ENCODE measurements at places on chromosomes 3 and 15.

GRCh38 chr3:12838179-12838965 lies 3.0 kb downstream of the RPL32 start:
- no peak for DNase-seq

DNA sequence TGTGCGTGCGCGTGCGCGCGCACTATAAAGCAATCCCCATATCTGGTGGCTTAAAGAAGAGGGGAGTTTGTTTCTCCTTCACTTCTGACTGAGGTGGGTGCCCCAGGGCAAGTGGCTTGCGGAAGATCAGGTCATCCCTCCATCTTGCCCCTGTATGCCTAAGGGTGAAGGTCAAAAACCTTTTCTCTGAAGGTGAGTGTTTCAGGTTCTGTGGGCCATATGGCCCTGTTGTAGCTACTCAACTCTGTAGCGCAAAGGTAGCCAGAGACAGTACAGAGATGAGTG lies 5.5 kb downstream of the ABTB1 start:
- DNase-seq, result no peak

DNA sequence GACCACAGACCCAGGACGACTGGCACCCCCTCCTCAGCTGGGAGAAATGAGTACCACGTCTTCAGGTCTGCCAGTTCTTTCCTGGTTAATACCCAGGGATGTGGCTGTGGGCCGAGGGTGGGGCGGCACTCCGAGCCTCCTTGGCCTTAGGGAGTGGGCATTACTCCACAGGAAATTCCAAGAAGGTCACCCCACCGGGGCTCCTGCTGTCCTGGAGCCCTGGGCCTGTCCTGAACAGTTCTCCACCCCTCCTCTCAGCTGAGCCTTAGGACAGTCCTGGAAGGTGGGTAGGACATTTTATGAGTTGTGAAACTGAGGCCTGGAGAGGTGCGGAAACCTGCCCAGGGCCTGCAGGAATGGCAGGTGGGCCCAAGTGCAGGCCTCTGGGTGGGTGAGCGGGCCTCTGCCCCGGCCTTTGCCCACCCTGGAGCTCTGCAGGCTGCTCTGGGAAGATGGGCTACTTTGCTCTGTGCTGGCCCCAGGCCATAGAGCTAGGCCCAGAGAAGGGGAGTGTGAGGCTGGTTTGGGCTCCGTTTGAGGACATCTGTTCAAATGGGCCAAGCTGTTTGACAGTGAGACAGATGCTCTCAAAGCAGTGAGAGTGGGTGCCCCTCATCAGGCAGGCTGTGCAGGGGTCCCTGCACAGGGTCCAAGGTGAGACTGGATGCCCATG lies 103.1 kb downstream of the TMEM266 start:
- no peak for DNase-seq

DNA sequence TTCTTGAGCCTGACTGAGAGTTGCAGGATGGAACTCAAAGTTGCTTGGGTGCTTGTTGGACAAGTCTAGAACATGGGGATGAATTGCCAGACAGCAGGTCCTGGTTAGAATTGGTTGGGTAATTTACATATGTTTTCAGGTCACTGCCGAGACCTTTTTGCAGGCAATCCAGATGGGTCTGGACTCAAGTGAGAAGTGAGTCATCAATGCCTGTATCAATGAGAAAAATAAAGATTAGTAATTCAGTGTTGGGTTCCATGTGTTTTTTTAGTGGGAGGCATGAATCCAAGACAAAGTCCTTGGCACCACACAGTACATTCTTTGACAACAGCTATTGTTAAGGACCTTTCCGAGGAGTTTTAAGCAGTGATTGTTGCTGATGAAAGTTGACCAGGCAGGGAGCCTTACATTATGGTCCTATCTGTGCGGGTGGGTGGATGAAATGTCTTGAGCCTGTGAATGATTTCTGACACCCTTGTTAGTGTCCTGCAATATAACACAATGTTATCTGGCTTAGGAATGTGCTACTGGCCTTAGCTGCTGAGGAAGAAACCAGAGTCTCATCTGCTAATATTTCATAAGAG lies 77.7 kb downstream of the CRYGS start:
- DNase-seq, result no peak

- DNase-seq, result no peak
Observed at GRCh38 chr3:188123170-188123905, 30.6 kb upstream of the LPP start.

DNA sequence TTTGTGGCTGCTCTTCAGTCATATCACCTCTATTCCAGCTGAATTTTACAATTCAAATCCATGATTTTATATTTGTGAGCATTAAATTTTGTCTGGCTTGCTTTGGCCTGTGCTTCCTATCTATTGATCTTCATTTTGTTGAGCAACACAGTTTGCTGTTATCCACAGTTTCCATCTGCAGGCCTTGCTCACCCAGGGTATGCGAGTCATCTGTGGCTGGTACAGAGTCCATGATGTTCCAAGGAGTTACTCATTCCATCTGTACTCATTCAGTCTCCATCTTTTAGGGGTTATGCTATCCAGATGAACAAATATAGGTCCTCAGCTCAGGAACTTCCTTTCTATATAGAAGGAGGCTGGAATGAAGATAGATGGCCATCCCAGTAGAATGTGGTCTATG lies 70.1 kb upstream of the CCK start:
- DNase-seq, result no peak

DNA sequence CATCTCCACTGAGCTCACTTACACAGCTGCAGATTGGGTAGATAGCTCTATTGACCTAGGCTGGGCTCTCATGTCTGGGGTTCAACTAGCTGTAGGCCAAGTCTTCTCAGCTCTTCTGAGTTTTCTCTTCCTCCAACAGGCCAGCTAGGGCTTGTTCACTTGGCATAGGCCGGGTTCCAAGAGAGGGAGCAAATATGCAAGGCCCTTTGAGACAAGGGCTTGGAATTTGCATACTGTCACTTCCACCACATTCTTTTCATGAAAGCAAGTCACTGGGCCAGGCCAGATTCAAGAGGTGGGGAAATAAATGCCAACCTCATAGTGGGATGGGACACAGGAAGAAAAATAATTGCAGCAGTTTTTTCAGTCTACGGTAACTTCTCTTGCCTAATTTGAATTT lies 25.2 kb downstream of the PIGB start:
- DNase-seq, result no peak

GRCh38 chr3:114690911-114691310 lies 397.1 kb downstream of the TIGIT start:
- DNase-seq, result no peak

GRCh38 chr3:52231502-52232278 lies 6.2 kb upstream of the TLR9 start:
- DNase-seq, result no peak

DNA sequence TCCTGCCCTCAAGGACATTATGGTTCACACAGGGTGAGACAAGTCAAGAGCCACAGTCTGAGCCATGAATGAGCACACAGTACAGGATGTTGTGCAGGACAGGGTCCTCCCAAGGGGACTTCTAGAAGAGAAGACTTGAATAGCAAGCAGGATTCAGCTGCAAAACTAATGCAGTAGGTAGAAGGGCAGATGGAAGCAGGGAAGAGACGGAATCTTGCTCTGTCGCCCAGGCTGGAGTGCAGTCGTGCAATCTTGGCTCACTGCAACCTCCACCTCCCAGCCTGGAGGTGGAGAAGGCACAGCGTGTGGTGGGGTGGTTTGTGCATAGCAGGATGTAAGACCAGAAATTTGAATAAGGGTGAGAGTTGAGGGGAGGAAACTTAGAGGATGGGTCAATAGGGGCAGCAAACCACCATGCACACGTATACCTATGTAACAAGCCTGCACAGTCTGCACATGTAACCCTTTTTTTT lies 8.0 kb downstream of the BCL2L10 start:
- no peak for DNase-seq
